Aorta (tissue), 5 donors: ENCODE measurements at places on chromosomes 3 and 15. TPM values are rescaled to one million over a fixed set of nuclear protein-coding genes. Genes with fewer than 3 reads are reported as not detected.

DNA sequence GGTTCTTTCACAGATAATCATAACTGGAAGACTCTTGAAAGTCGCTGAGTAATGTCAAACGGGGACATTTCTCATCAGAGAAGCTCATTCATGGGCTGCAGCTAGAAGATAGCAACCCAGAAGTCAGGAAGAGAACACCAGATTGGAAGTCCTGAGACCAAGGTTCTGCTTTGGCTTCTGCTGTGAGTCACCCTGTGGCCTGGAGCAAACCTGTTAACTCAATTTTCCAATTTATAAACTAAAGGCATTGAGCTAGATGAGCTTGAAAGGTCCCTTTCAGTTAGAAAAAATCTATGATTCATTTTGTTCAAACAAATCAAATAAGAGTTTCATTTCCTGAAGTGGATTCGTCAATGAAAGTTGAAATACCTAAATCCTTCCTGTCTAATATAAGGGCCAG is 402.2 kb downstream of the EPHB1 start:
- DNase-seq, result no peak

GRCh38 chr3:61829722-61830350 is 268.5 kb downstream of the PTPRG start:
- DNase-seq, result no peak

DNA sequence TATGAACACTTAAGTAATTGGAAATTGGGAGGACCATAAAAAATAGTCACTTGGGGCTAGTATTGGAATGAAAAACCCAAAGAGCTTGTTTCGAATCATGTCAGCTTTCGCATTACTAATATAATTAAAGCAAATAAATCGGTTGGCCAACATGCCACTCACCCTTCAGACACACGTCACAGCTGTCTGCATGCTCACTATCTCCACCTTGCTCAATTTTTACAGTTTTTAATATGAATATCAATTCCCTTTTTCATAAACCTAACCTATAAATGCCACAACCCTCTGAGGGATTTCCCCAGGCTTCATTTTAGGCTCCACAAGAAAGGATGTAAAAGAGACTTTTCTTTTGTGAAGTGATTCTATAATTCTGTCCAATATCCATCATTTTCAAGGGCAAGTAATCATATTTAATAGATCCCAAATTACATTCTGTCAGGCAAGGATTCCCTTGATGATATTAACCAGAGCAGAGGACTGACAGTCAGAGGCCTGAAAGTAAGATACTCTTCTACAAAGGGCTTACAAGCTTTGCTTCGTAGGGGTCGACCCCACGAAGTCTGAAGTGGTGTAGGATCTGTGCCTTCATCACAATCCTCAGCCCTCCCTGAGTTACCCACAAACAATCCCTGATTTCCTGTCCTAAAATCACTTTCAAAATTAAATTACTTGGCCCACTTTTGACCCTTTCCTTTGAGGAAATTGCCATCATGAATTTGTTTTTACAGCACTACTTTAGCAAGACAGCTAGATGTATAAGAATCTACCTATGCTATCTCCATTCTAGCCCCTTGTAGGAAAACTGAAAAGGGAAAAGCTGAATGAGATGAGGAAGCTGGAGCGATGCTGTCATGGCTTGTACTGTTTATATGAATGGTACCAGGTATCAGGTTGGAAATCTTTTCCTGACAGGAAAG is 44.5 kb downstream of the NANOGP8 start:
- no peak for DNase-seq

DNA sequence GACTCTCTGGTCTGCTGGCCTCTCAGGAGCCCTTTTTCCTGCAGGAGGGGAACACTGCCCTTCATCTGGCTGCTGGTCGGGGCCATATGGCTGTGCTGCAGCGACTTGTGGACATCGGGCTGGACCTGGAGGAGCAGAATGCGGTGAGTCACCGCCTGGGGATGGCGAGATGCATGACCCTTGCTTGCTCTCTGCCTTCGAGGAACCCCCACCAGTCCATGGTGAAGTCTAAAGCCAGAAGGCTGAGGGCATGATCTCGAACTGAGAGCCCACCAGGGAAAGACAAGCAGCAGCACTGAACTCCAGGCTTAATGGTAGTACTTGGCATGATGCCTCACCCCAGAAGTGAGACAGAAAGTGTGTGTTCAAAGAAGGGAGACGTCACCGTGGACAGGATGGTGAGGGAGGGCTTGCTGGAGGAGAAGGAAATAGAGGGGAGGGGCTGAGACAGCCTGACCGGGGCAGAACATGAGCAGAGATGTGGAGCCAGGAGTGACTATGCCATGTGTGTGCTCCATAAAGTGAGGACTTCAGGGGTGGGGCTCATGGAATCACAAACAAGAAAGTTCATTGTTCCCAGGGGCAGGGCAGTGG is 19.2 kb downstream of the ANKDD1A start:
- no peak for DNase-seq

GRCh38 chr3:14810801-14811661 is 7.7 kb upstream of the FGD5 start:
- no peak for DNase-seq

DNA sequence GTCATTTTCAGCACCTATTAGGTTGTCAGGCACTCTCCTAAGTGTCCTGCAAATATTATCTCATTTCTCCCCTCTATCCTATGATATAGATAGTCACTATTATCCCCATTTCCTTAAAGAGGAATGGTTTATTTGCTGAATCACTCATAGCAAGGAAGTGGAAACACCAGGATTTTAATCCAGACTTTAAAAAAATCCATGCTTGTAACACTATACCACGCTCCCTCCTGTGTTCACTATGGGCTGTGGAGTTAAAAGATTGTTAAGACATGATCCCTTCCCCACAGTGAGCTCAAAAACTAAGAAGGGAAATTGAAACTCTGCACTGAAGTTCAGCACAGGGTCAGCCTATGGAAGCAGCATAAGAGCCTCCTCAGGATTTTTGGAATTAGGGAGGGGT is 60.2 kb downstream of the TMEM39A start:
- DNase-seq, result no peak

DNA sequence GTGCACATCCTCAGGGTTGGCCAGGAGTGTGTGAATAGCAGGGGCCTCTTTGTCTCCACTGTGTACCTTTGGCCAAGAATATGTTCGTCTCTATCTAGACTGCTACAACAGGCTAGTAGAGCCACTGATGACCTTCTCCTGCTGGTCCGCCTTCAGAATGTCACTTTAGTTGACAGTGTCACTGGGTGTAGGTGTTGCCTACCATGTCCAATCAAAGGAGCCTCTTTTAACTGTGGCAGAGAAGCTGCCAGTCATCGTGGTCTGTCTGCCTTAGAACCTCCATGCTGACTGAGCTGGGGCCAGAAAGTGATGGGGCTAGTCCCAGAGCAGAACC is 40.1 kb downstream of the OXSR1 start:
- DNase-seq, result no peak

- DNase-seq, result no peak
Measured at GRCh38 chr3:101117980-101118379, 124.8 kb upstream of the ABI3BP start.

Gene SPG21
- total RNA-seq, result 77.0 TPM

Gene IRAK2
- total RNA-seq, result 8.3 TPM

Gene MYLK
- total RNA-seq, result 484 TPM

Gene PRSS50
- total RNA-seq, result not detected
